ENCODE measurements at places on chromosomes 7 and 10. TPM values are rescaled to one million over a fixed set of nuclear protein-coding genes. Genes with fewer than 3 reads are reported as not detected.

Gene LRRC4
- 0.03 TPM for total RNA-seq

Gene CUTC
- 20.3 TPM for total RNA-seq

Gene CEP41
- total RNA-seq, result 7.5 TPM

Gene CCM2
- total RNA-seq, result 63.4 TPM

Gene CRHR2
- total RNA-seq, result not detected

Gene RNF32
- 0.33 TPM for total RNA-seq

Gene TUBB8
- total RNA-seq, result not detected

Gene CASTOR2
- total RNA-seq, result 15.4 TPM

Gene ZNF804B
- total RNA-seq, result not detected

Gene FUOM
- 6.3 TPM for total RNA-seq

Gene GPR26
- total RNA-seq, result not detected

Gene ZNHIT1
- total RNA-seq, result 50.3 TPM

Gene EGFR
- 47.8 TPM for total RNA-seq

Gene FFAR4
- total RNA-seq, result not detected

Gene PLXNA4
- 29.5 TPM for total RNA-seq

Gene PLAC9
- total RNA-seq, result 8.0 TPM

Gene NAT16
- not detected for total RNA-seq

Gene BMPR1A
- 60.5 TPM for total RNA-seq

Gene PRR15
- 0.39 TPM for total RNA-seq

Gene SCART1
- total RNA-seq, result 2.5 TPM

Gene LLCFC1
- total RNA-seq, result not detected

Gene CELF2
- 18.1 TPM for total RNA-seq

Gene PODXL
- total RNA-seq, result 1.6 TPM

Gene TWIST1
- total RNA-seq, result 30.5 TPM

Gene PRKCQ
- total RNA-seq, result not detected

Gene CALCR
- not detected for total RNA-seq

Gene GDF2
- not detected for total RNA-seq

Gene PLEKHS1
- not detected for total RNA-seq

Gene FKBP6
- total RNA-seq, result not detected

Gene LRRD1
- 0.07 TPM for total RNA-seq

Gene RTKN2
- total RNA-seq, result 3.3 TPM

Gene ZDHHC6
- 31.9 TPM for total RNA-seq

Gene TMEM140
- 17.7 TPM for total RNA-seq

Gene GBX1
- not detected for total RNA-seq

Gene ECHS1
- 60.6 TPM for total RNA-seq

Gene ATRNL1
- total RNA-seq, result 2.3 TPM

Gene ASAH2
- 3.2 TPM for total RNA-seq

Gene CALHM3
- total RNA-seq, result not detected

Gene CLCN1
- total RNA-seq, result 0.07 TPM

Gene OR2A12
- not detected for total RNA-seq

Gene NOC3L
- 28.5 TPM for total RNA-seq

Gene MOGAT3
- not detected for total RNA-seq

Gene PLEKHA8
- 13.3 TPM for total RNA-seq

Gene HDAC9
- total RNA-seq, result 39.9 TPM

Gene ASZ1
- not detected for total RNA-seq

Gene SLC13A1
- not detected for total RNA-seq

Gene NRG3
- not detected for total RNA-seq

Gene CYP2C8
- total RNA-seq, result 0.07 TPM

Gene GPRIN2
- not detected for total RNA-seq

Gene PRSS2
- not detected for total RNA-seq

Gene CYTH3
- 42.6 TPM for total RNA-seq

Gene UBE3C
- 89.1 TPM for total RNA-seq

Gene GPR15LG
- total RNA-seq, result not detected

Measured in smooth muscle cell of the pulmonary artery (primary cell).